IMR-90 (cell line): ENCODE measurements at places on chromosomes 11 and 22. TPM values are rescaled to one million over a fixed set of nuclear protein-coding genes. Genes with fewer than 3 reads are reported as not detected.

GRCh38 chr11:85685820-85686459 is at the start of gene CCDC89:
Gene CCDC89, minus strand, starts transcription at chr11:85686195. Its CDS starts 65 bp downstream, at chr11:85686130.
- H3K36me3 ChIP-seq, result no peaks in the 10 kb centered on the region
- no peaks in the 10 kb centered on the region for H3K27me3 ChIP-seq
- peaks cover 2% of the 10 kb centered on the region; the same call in 1 of the 2 replicates for H3K4me1 ChIP-seq
- peak; percentile 99 for DNase-seq
- H3K27ac ChIP-seq, result peak within 1 kb of the TSS; percentile 74

OR2AT4 gene
- polyA plus RNA-seq, result not detected in 2 replicates

GRCh38 chr22:45448431-45448830 is 34.9 kb downstream of the RIBC2 start:
- H3K36me3 ChIP-seq, result no peaks in the 10 kb centered on the region
- no peak overlapping the region for H3K27ac ChIP-seq
- no peaks in the 10 kb centered on the region for H3K27me3 ChIP-seq
- no peak for DNase-seq

- DNase-seq, result no peak
- peaks cover 9% of the 10 kb centered on the region for H3K4me1 ChIP-seq
- no peak overlapping the region for H3K27ac ChIP-seq
- H3K36me3 ChIP-seq, result peaks cover 67% of the 10 kb centered on the region
These were observed 8.3 kb downstream of the PLCB3 start for GRCh38 chr11:64259533-64260067.

GRCh38 chr22:40156001-40156516 is 21.7 kb upstream of the TNRC6B start:
- no peak overlapping the region for H3K4me3 ChIP-seq
- no peaks in the 10 kb centered on the region for H3K27me3 ChIP-seq
- H3K36me3 ChIP-seq, result no peaks in the 10 kb centered on the region
- H3K27ac ChIP-seq, result no peak overlapping the region
- peaks cover 3% of the 10 kb centered on the region for H3K4me1 ChIP-seq

DNA sequence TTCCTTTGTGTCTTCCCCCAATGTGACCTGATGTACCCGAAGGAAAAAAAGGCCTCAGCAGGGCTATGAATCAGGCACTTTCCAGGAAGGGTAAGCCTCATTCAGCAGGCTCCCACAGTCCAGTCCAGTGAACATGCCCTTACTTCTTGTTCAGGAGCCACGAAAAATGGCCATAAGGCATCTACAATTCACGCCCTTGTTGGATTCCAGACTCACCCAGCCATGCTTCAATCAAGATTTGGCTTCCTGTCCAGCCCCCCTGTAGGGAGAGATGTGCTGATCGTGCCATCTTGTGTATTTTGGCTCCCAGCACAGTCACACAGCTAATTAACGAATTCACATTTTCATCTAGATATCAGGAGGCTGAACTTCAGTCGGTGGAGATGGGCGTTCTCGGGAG is 9.9 kb upstream of the KCNJ5 start:
- no peak overlapping the region for H3K4me3 ChIP-seq
- no peak for DNase-seq
- H3K27me3 ChIP-seq, result peaks cover 63% of the 10 kb centered on the region
- H3K27ac ChIP-seq, result no peak overlapping the region
- H3K4me1 ChIP-seq, result no peaks in the 10 kb centered on the region

GALNT18 gene
- 9.2 and 9.5 TPM in 2 replicates for polyA plus RNA-seq

DNA sequence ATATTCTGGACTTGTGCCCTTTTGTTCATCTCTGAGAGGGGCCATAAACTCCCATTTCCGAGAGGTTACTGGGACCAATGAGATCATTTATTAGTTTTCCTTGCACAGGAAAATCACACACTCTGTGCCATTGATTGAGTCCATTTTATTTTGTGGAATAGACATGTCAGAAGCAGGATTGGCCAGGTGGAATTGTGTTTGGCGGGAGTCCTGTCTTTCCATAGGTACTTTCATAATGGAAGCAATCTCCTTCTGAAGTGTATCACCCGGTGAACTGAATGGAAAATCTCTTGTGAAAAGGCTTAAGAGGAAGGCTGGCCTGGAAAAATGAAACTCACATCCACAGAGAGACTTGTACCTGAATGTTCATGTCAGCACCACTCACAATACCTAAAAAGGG is 63.0 kb upstream of the PARVG start:
- H3K36me3 ChIP-seq, result no peaks in the 10 kb centered on the region
- no peak for DNase-seq
- no peak overlapping the region for H3K4me3 ChIP-seq
- H3K4me1 ChIP-seq, result no peaks in the 10 kb centered on the region

GRCh38 chr22:33780531-33781136 is 139.6 kb downstream of the LARGE1 start:
- no peaks in the 10 kb centered on the region for H3K36me3 ChIP-seq
- H3K4me1 ChIP-seq, result no peaks in the 10 kb centered on the region
- H3K27me3 ChIP-seq, result no peaks in the 10 kb centered on the region
- no peak overlapping the region for H3K27ac ChIP-seq

KDM4D gene
- 0.99 and 1.1 TPM in 2 replicates for polyA plus RNA-seq

SCGB1D2 gene
- not detected in 2 replicates for polyA plus RNA-seq

DNA sequence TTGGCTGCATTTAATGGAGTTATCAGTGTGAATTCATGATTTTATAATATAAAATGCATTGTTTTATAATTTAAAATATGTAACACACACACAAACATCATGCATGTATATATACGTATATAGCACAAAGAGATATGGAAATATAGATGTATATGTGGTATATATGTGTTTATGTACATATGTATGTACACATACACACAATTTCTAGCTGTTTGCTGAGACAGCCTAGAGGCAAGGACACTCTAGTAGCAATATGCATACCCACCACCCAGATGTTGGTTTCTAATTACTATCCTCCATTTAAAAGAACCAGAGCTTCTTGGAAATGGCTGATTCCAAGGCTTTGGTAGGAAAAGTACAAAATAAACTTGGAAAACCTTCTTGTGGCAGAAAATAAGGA is 50.4 kb downstream of the RBFOX2 start:
- H3K4me1 ChIP-seq, result peaks cover 28% of the 10 kb centered on the region
- no peaks in the 10 kb centered on the region for H3K36me3 ChIP-seq
- H3K27me3 ChIP-seq, result no peaks in the 10 kb centered on the region
- no peak overlapping the region for H3K4me3 ChIP-seq
- no peak for DNase-seq

- H3K27ac ChIP-seq, result no peak overlapping the region
- H3K4me3 ChIP-seq, result no peak overlapping the region
- no peaks in the 10 kb centered on the region for H3K27me3 ChIP-seq
- no peaks in the 10 kb centered on the region for H3K36me3 ChIP-seq
These were observed 793.3 kb upstream of the ARHGAP42 start for GRCh38 chr11:99893811-99894210.

DNA sequence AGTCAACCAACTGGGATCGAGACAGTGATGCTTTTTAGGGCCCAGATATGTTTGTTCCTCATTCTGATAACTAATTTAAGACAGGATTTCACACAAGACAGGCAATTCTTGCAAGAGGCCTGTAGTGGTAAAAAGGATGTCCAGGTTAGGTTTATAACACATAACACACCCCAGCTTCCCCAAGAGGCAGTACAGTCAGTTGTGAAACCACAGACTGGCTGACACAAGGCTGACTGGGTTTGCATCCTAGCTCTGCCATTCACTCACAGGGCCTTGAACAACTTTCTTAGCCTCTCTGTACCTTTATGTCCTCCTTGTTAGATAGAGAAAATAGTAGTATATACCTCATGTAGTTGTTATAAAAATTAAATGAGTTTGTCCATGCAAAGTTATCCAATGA is 55.0 kb upstream of the PTH start:
- no peaks in the 10 kb centered on the region for H3K36me3 ChIP-seq
- no peak for DNase-seq
- no peak overlapping the region for H3K27ac ChIP-seq
- H3K4me1 ChIP-seq, result no peaks in the 10 kb centered on the region
- no peak overlapping the region for H3K4me3 ChIP-seq
- no peaks in the 10 kb centered on the region for H3K27me3 ChIP-seq

DNA sequence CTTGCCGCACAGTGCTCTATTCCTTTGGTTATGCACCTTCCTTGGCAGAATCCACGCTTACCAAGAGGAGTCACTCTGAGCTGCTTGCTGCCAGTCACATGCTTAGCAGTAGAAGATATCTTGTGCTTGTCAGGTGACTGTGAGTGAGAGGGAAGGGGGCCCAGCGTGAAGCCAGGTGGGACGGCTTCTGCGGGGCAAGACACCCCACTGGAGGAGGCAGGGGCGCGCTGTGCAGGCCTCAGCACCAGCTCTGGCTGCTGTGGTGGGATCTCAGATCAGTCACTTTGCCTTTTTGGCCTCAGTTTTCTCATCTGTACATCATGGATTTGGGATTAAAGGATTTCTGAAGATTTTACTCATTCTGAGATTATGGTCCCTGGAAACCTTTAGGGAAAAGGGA is 63.9 kb upstream of the B3GAT1 start:
- DNase-seq, result no peak
- no peaks in the 10 kb centered on the region for H3K27me3 ChIP-seq
- H3K27ac ChIP-seq, result no peak overlapping the region
- no peak overlapping the region for H3K4me3 ChIP-seq
- H3K4me1 ChIP-seq, result no peaks in the 10 kb centered on the region

SAA4 gene
- polyA plus RNA-seq, result not detected in 2 replicates

DNA sequence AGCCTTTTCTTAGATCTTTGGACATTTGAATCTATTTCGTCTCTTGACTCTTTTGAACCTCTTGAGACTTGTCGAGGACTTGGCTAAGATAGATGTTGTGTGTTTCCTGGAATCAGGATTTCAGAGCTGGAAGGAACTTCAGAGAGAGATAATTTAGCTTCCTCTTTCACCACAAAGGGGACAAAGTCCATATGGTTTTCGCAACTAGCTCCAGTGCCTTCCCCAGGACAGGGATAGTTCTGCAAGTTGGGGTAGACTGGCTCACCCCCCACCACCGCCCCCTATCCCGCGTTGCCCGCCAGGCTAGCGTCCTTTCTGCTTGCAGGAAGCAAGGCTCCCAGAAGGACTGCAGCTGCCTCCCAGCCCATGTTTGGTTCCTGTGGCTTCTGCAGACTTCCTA is 75.7 kb upstream of the MYO18B start:
- no peaks in the 10 kb centered on the region for H3K27me3 ChIP-seq
- no peak overlapping the region for H3K4me3 ChIP-seq
- no peaks in the 10 kb centered on the region for H3K4me1 ChIP-seq
- DNase-seq, result no peak
- no peaks in the 10 kb centered on the region for H3K36me3 ChIP-seq
- no peak overlapping the region for H3K27ac ChIP-seq

DNA sequence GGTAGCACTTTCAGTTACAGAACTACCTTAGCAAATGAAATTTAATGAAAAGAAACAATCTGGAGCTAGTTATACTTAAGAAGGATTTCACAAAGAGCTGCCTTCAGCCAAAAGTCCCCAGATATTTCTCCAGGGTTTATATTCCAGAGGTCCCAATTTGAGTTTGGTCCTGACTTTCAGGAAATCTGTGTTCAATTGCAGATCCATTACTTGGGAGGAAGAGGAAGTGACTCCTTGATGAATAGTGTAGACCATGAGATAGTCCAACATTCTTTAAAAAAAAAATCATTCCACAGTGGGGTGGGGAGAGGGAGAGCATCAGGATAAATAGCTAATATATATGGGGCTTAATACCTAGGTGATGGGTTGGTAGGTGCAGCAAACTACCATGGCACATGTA is 117.6 kb upstream of the ARHGAP20 start:
- H3K4me1 ChIP-seq, result peaks cover 5% of the 10 kb centered on the region; the same call in 1 of the 2 replicates
- H3K27ac ChIP-seq, result no peak overlapping the region
- no peak for DNase-seq
- H3K36me3 ChIP-seq, result no peaks in the 10 kb centered on the region
